ENCODE measurements at places on chromosomes 7 and 10.
A peak's percentile ranks its signal among the peaks of the same experiment; 100 is the strongest.

DNA sequence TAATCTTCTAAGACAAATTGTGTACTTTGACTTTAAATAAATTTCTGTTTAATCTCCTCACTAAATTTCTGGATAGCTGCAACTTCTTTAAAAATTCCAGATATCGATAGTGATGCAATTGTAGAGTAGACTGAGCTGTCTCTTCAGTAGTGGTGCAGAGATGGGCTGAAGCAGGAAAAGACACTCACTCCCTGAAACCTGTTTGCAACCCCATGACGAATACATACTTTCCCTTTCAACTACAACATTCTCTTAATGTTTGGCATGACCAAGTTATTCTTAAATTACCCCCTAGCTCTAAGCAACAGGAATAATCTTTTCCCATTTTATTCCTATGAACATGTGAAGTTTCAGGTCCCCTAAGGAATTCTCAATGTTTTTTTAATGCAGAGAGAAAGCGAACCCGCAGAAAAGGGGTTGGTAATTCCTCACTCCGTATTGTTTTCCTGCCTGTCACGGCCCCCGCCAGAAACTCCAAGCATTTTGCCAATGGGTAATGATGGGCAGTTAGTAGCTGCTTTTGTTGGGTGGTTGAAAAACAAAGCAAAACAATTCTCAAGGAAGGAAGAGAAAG, 1.3 kb downstream of the THSD7A start:
- no peak for DNase-seq

DNA sequence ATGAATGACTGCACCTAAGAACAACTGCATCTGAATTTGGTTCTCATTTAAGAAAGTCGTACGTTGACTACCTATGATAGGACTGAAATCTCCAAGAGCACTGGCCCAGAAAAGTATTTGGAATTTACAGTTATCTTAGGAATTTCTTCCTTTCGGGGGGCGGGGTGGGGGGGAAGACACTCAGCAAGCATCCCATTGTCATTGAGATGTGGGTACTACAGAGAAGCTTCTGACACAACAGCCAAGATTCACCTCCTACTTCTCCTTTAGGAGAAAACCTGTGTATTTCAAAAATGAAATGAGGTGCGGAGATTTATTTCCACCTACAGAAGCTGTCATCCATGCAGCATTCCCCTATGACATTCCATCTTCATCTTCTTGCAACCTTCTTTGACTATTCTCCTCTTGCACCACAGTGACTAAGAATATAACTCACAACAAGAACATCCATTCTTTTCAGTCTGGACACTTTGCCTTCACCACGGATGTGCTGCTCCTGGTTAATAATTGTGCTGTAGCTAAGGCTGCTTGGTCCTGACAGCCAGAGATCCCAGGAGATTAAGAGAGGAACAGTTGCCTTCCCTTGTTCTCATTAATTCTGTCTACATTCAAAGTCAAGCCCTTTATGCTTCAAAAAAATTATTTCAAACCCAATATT, 98.4 kb upstream of the FRMD4A start:
- no peak for DNase-seq

GRCh38 chr7:23396222-23397015, 73.9 kb downstream of the IGF2BP3 start:
- DNase-seq: no peak

GRCh38 chr7:106219170-106219569, 65.6 kb downstream of the NAMPT start:
- no peak for DNase-seq

- DNase-seq: no peak
Observed at GRCh38 chr10:49297818-49298670, 926 bp upstream of the C10orf71 start.

- no peak for DNase-seq
Observed at GRCh38 chr7:102129636-102130370, 156.9 kb upstream of the SH2B2 start.

DNA sequence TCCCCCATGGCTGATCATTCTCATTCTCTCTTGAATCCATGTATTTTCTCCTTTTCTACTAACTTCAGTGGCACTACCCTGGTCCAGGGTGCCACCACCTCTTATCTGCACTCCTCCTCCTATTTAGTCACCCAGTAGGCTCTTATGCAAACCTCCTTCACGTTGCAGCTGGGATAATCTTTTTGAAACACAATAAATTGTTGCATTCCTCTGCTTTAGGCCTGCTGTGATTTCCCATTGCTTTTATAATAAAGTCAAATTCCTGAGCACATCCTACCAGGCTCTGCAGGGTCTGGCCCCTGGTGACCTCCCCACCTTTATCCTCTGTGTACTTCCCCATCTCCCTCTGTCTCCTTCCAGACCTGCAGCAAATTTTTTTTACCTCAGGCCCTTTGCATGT, 112.7 kb upstream of the KIAA1217 start:
- DNase-seq: no peak

- peak; percentile 28 for DNase-seq
Observed at GRCh38 chr7:108454674-108455550, 1.3 kb downstream of the NRCAM start.

DNA sequence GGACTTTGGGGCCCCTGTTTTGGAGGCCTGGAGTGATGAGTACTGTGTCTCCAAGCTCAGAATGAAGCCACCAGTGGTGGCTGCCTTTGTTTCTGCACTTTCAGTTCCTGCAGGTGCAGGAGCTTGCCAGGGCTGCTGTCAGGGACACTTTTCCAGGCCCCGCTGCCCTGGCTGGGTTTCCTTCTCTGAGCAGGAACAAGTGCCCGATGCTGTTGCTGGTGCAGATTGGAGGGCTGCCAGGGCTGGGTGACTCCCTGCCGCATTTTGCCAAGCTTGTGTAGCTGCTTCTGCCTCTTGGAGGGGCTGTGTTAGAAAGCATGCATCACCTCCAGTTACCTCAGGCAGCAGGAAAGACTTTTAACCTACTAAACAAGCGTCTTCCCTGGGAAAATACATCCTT, 211.1 kb downstream of the MGMT start:
- no peak for DNase-seq

DNA sequence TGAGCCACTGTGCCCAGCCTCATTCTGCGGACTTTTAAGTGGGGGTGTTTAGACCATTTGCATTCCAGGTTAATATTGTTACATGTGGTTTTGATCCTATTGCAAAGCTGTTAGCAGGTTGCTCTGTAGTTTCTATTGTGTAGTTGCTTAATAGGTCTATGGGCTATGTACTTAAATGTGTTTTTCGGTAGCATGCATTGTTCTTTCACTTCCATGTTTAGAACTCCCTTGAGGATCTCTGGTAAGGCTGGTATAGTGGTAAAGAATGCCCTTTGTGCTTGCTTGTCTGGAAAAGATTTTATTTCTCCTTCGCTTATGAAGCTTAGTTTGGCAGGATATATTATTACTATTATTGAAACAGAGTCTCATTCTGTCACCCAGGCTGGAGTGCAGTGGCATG, 13.4 kb upstream of the LRRD1 start:
- DNase-seq: no peak

DNA sequence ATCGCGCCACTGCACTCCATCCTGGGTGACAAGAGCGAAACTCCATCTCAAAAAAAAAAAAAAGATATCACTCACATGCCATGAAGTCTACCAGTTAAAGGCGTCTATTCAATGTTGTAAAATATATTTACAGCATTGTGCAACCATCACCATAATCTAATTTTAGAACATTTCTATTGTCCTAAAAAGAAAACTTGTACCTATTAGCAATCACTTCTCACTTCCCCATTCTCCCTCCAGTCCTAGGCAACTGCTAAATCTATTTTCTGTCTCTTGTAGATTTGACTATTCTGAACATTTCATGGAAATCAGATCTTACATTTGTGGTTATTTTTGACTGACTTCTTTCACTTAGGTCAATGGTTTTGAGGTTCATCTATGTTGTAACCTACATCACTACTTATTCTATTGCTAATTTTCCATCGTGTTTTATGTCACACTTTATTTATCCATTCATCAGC, 25.2 kb upstream of the OTUD1 start:
- no peak for DNase-seq

GRCh38 chr10:58531084-58531695, 18.5 kb downstream of the BICC1 start:
- peak; percentile 52 for DNase-seq

DNA sequence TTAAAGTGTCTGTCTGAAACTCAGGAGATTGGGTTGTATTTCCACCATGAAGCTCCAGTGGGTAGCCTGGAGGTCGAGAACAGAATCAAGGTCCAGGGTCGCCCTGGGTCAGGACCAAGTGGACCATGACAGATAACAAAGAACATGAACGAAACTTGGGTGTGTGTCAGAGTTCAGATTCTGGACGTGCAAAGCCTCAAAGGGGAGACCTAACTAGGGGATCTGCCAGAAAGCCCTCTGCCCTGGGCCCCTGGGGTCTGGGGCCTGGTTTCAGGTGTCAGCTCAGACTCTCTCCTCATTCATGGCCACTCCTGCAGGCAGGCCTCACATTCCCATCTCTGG, 1.6 kb downstream of the RASSF4 start:
- no peak for DNase-seq

DNA sequence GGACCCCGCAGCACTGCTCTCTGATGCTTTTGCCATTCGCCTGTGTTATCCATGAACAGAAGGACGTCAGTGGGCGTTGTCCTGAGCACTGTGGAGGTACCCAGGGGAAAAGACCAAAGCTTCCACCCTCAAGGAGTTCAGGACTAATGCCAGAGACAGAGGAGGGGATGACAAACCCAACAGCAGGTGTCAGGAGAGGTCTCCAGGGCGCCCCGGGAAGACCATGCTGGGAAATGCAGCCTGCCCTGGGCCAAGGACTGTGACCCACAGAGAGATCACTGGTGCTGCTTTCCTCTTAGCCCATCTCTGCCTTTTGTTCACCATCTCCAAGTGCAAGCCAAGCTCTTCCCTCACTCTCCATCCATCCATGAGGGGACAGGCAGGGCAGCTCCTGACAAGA, 166.8 kb upstream of the PFKP start:
- no peak for DNase-seq

DNA sequence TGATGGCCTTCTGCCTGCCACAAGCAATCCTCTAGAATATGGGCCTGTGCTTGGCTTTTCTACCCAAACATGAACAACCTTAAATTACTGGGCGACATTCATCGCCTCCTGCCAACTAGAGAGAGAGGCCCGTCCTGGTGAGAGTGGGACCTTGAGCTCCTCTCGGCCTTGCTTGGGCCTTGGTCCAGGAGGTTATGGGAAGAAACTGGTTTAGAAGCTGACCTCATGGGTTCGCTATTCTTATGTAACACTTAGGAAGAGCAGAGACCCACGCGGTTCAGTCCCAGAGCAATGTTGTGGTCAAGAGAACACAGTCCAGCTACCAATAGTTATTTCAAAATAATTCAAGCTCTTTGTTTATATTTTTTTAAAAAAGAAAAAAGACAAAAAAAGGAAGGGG, 176.3 kb upstream of the ZNF32 start:
- DNase-seq: no peak

GRCh38 chr10:20200758-20201157, 384.5 kb downstream of the PLXDC2 start:
- no peak for DNase-seq

DNA sequence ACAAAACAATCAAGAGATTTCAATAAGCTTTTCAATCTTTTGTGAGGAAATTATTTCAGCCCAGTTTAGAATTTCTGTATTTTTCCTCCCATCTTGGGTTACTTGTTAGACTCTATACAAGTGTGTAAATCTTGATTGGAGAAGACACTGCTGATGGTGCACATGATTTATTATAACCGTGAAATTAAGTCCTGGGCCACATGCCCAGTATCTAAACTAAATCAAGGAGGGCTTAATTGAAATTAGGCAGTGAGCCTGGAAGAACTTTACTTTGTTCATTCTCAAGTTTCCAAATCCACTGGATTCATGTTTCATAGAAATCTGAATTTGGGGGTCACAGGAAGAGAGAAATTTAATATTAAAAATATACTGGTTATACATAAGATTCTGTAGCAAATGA, 44.5 kb downstream of the CSTF2T start:
- no peak for DNase-seq

GRCh38 chr10:42697926-42698325, 59.6 kb upstream of the ZNF33B start:
- DNase-seq: no peak

GRCh38 chr10:30647089-30647488, 17.5 kb upstream of the LYZL2 start:
- DNase-seq: no peak

- peak; percentile 20 for DNase-seq
Observed at GRCh38 chr10:119020627-119020946, 8.9 kb upstream of the NANOS1 start.

DNA sequence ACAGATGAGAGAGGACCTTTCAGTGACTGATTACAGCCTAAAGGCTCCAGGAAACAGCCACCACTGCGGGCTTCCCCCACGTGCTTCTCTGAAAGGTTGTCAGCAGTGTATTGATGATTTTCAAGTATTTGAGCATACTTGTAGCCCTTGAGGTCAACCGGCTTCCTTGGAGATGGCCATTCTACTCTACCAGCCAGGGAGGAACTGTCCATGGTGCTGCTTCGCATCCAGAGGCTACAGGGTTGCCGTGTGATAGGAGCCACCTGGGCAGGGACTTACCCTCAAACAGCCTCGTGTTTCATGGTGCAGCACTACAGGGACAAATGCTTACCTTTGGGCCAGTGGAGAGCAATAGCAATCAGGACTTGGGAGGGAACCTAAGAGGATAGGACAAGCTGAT, 179.5 kb downstream of the DPP6 start:
- no peak for DNase-seq

GRCh38 chr10:98170249-98171117, 36.0 kb downstream of the R3HCC1L start:
- DNase-seq: peak; percentile 32

DNA sequence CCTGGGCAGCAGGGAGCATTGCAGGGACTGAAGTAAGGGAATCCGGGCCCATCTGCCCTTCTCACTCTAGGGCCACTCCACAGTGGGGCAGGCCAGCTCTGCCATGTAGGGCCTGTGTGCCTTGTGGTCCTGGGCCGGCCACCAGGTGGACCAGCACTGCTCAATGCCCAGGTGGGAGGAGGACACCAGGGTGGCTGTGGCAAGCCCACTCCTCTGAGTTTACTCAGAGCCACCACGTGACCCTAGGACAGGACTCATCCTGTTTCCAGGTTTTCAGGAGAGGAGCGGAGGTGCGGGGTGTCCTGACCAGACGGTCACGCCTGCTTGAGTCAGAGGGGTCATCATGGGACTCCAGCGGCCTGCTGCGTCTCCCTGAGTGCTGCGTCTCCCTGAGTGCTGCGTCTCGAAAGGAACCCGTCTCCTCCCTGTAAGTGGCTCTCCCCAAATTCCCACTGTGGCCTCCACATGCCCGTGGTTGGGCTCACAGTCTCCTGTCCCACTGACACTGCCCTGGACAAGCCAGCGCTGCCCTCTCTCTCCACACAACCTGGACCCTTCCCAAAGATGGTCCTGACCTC, 2.9 kb downstream of the CFAP46 start:
- no peak for DNase-seq

DNA sequence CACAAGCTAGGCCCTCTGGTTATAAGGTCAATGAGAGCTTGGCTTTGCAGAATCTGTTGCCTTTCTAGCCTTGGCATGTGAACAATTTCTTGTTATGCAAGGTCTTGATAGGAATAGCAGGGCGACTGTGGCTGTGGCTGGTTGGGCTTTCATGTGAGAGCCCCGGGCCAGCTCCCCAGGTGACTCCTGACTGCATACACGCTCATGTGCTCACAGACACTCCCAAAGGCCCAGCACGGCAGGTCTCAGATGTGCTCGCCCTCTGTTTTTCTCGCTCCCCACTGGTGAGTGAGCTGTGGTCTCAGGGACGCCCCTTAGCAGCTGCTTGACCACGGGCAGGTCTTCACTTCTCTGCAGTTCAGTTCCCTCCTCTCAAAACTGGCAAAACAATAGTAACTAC, 37.1 kb upstream of the ZNF32 start:
- DNase-seq: no peak

GRCh38 chr7:52925332-52925731, 110.1 kb upstream of the POM121L12 start:
- no peak for DNase-seq

Data from stimulated activated CD4-positive, alpha-beta T cell treated with anti-CD3 and anti-CD28 coated beads, Interleukin-2, amount 100 ng/mL, for 24 hours (primary cell).